Endothelial cell of umbilical vein (primary cell): ENCODE measurements at places on chromosomes 12 and 14. TPM values are rescaled to one million over a fixed set of nuclear protein-coding genes. Genes with fewer than 3 reads are reported as not detected.

ABCD2 gene
- not detected in 2 replicates for total RNA-seq

- DNase-seq: no peak
Measured at GRCh38 chr12:70581208-70581607, 56.0 kb downstream of the PTPRB start.

- DNase-seq: no peak
Measured at GRCh38 chr12:31710021-31710818, 18.6 kb downstream of the AMN1 start.

FAM222A gene
- total RNA-seq: 0.69 and 1.7 TPM in 2 replicates

RNASE1 gene
- 182 and 216 TPM in 2 replicates for total RNA-seq

DNA sequence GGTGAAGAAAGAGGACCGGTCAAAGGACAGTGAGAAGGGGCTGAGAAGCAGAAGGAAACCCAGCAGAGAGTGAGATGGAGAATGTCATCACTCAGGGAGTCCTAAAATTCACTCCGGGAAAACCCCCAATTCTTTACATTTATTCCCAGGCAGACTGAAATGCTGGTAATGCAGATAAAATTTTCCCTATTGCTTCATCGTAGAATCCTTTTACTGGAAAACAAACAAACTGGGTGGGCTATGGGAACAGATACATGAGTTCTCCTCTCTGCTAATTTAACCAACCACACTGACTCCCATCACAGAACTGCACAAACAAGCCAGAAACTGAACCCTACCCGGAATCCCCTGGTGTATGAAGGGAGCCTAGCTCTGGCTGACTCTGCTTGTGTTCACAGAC, 20.9 kb downstream of the HEBP1 start:
- DNase-seq: peak; percentile 16

LRP1-AS gene
- total RNA-seq: not detected in 2 replicates

DNA sequence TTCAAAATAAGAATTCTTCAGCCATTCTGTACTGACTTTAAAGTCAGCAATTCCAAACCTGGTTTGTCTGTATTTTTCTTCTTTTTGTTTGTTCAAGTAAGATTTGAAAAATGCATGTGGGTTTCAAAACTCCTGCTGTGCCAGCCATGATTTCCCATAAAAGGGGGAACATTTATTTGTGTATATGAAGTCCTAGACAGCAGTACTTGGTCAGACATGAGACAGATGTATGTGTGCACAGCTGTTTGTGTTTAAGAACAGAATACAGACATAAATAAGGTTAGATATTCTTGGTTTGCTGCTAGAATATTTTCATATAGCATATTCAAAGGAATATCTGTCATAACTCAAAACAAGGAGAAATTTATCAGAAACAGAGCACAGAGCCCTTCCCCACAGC, 236.0 kb downstream of the ADAMTS20 start:
- no peak for DNase-seq

PAH gene
- not detected in 2 replicates for total RNA-seq

DNA sequence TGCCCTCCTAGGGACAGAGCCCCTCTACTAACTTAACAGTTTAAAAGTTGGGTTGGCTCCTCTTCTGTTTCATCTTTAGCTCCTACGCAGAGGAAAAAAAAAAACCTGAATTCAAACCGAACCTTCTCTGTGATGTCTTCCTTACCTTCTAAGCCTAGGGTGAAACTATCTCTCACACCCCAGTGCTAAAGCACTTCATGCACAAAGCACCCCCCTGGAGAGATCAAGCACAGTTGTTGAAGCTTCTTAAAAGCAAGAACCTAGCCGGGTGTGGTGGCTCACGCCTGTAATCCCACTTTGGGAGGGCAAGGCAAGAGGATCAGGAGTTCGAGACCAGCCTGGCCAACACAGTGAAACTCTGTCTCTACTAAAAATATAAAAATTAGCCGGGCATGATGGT, 37.6 kb downstream of the CORO1C start:
- DNase-seq: no peak

GRCh38 chr14:36086629-36087395, 89.7 kb downstream of the PTCSC3 start:
- DNase-seq: no peak

DNA sequence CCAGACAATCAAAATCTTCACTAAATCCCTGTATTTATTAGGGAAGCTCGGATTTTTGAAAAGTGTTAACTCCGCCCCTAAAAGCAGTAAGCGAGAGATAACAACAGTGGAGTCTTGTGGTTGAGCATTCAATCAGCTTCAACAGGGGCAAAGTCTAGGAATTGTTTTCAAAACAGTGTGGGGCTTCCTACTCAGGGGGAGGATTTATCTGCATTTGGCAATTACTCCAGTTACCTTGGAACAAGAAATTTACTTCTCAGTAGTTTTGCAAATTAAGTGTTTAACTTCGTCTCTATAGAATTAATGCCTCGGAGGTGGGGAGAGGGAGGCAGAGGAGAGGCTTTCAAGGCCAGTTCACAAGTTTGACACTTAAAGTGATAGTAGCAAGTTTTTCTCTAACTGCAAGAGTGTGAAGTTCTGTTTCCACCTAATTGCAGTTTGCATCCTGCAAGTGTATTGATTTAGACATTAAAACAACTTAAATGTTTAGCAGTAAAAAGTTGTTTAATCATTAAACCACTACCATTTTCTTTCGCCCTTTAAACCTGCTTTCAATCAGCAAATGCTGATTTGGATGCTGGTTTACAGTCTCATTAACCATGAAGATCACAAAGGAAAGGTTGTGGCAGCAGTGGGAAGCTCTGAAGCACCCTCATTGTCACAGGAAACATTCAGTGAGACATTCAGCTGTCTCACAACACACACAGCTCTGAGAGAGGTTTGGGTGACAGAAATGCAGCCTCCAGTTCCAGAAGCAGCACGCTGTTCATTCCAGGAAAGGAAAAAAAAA, 102.0 kb downstream of the HMGA2 start:
- DNase-seq: no peak

DNA sequence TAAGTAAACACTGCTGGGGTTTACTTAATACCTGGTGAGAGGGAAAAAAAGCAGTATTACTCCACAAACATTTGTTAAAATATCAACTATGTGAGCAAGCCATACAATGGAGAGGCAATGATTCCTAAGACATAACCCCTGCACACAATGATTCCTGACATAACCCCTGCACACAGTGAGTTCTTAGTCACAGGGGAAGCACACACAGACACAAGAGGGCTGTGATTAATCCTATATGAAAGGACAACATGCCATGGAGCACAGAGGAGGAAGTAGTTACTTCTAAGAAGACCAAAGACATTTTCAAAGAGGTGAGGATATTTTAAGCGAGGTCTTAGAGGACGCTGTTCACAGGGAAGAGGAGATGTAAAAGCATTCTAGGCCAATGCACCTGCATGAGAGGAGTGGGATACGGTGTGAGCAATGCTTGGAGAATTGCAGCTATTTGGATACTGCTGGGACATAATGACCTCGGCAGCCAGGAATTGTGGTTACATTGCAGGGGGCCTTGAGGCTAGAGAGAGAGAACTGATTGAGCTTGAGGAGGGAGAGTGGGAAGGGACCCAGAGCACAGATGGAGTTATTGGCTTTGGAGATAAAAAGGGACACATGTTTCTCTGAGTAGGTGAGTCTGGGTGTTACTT, 211.9 kb downstream of the APAF1 start:
- DNase-seq: no peak

GRCh38 chr12:55717011-55718007, 1.5 kb downstream of the BLOC1S1 start:
- peak; percentile 19 for DNase-seq

DNA sequence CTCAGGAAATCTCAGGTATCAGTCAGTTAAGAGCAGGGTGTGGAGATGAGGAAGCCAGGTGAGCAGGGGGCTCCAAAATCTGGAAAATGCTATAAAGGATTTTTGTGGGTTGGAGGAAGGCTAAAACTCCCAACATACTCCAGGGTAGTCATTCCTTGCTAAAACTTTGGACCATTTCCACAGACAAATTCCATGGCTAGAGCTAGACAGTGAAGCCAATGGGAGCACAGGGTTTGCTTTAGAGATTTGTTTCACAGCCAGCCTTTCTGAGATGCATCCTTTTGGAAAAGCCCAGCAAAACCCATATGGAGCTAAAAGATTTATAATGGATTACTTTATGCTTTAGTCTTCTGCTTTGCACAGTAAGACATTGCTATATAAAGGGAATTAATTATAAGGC, 146.5 kb downstream of the SAMD4A start:
- DNase-seq: no peak

DNA sequence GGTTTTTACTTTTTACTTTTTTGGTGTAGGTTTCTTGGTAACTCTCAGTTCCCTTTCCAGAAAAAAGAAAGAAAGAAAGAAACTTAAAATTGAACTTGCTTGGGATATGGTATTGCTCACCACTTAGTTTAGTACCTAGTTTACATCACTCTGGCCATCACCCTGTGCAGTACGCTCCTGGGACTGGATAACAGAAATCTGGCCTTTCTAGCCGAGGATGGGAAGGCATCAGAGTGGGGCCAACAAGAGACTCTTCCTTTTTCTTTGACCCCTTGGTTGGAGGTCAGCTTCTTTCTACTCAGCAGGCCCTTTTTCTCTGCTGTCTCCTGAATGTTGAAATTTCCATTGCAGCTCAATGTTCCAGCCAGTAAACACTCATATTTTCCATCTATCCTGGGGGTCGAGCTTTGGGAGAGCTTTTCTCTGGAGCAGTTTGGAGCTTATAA, 156.6 kb downstream of the TGFB3 start:
- peak; percentile 31 for DNase-seq

DNA sequence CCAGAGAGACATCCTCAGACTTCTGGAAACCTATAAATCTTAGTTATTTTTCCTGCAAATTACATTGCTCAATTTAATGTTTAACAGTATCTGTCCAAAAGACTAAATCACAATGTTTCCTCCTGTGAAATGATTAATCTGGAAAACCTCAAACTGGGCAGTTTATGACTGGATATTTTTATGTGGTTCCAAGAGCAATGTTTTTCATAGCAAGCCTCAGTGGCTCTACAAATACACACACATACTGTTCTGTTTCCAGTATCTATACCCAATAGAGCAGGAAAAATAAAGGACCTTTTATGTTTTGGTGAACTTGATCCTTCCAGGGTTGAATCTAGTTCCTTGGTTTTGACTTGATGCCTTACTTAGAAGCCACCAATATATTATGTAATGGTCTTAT, 9.2 kb downstream of the NID2 start:
- no peak for DNase-seq

BEGAIN gene
- total RNA-seq: 0.46 and 0.49 TPM in 2 replicates

KCNA5 gene
- not detected in 2 replicates for total RNA-seq

- no peak for DNase-seq
Measured at GRCh38 chr14:65006261-65006721, 19.6 kb downstream of the FNTB start.
